NCI-H446 (cell line): ENCODE measurements at places on chromosomes 7 and 10.

DNA sequence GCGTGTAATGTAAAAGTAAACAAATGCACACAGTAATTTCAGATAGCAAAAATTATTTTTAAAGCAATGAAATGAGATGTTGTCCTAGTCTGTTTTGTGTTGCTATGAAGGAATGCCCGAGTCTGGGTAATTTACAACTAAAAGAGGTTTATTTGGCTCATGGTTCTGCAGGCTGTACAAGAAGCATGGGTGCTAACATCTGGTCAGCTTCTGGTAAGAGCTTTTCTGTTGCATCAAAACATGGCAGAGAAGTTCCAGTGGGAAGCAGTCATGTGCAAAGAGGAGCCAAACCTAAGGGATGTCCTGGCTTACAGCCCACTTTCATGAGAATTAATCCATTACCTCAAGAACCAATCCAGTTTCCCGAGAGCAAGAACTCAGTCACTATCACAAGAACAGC is 62.9 kb upstream of the MNX1 start:
- DNase-seq, result no peak

GRCh38 chr10:123164319-123164718 is 10.1 kb downstream of the BUB3 start:
- DNase-seq, result no peak

DNA sequence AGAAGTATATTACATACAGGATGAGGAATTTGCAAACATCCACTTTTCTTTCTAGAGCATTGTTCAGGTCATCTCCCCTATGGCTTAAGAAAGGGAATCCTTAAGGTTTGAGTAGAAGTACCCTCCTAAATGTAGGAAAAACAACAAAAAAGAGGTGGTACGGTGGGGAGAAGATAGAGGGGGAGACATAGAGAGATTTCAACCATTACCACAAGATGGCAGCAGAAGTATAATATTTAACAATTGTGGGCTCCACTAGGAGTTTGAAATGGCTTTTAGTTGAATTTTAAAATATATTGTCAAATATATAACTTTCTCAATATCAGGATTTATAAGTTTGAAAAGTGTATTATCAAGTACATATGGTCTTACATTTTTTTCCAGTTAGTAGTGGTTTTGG is 72.7 kb upstream of the PRKG1 start:
- no peak for DNase-seq

- no peak for DNase-seq
Observed at GRCh38 chr10:113985297-113985844, 58.3 kb upstream of the ADRB1 start.

- no peak for DNase-seq
Observed at GRCh38 chr7:4706384-4707216, 24.5 kb downstream of the FOXK1 start.

DNA sequence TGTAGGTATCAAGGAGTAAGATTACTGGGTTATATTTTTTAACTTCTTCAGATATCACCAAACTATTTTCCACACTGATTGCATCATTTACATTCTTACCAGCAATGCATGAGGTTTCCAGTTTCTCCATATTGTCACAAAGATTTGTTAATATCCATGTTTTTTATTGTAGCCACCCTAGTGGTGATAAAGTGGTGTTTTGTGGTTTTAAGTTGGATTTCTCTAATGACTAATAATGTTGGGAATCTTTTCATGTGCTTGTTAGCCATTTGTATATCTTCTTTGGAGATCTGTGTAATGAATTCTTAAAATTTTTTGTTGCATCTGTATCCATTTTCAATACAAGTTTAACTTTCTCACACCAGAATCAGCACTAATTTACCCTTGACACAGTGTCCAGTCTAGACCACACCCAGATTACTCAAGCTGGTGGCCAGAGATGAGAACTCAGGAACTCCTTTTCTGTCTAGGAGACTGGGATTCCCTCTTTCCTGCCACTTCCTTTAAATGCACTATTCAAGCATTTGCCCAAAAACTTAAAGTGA is 67.0 kb upstream of the PLXDC2 start:
- DNase-seq, result no peak

GRCh38 chr10:23338155-23338828 is 6.3 kb downstream of the C10orf67 start:
- DNase-seq, result no peak

- no peak for DNase-seq
Observed at GRCh38 chr10:51802030-51802429, 102.6 kb upstream of the CSTF2T start.

- DNase-seq, result no peak
Observed at GRCh38 chr7:49396229-49396628, 377.2 kb upstream of the VWC2 start.

DNA sequence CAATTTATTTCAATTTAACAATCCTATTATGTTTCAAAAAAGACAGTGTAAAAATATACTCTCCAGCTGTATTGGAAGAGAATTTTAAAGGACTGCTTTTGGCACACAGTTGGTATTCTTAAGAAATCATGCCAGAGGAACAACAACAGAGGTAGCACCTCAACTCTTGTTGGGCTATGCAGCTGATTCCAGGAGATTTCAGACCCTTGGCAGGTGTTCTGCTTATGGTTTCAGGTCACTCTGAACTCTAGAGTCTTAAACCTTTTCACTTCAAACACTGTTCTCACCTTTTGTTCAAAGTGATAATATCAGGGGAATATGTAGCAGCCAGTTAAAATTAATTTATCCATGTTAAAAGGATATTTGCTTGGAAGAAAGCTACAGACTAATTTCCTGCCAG is 160.1 kb downstream of the PFKFB3 start:
- no peak for DNase-seq

DNA sequence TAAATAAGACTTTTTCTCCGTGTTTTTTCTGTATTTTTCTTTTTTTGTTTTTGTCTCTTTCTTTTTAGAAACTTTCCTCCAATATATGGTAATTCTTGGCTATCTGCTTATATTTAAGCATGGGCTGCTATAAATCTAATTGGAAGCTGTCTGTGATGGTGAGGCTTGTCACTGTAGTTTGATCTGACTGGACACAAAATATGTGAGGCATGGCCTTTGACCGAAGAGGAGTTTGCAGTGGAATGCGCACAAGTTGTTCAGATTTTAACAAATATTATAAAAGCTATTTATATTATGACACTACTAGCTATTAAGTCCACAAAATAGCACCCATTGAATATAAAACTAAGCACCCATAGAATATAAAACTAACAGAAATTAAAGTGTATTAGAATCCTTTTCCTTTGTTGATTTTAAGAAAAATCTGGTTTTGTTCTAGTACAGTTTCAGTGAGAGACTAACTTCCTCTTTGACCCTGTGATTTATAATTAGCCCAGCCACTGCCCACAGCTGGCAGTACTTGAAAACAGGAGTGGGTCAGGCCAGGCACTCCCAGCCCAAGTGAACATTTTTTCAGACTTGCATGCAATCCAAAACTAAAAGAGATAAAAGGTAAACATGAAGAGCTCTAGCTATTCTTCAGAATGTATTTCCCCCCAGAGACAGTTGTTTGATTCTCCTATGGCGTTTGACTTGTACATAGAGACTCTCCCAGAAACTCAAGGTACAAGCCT is 69.9 kb upstream of the FGL2 start:
- no peak for DNase-seq

- DNase-seq, result no peak
Observed at GRCh38 chr7:34463830-34464229, 194.2 kb upstream of the NPSR1 start.

DNA sequence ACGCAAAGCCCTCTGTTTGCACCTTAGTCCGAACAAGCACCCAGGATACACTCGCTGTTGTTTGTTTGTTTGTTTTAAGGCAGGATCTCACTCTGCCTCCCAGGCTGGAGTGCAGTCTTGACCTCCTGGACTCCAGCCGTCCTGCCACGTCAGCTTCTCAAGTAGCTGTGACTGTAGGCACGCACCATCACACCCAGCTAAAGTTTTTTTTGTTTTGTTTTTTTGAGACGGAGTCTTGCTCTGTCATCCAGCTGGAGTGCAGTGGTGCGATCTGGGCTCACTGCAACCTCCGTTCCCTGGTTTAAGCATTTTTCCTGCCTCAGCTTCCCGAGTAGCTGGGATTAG is 76.8 kb downstream of the CTBP2 start:
- DNase-seq, result no peak

DNA sequence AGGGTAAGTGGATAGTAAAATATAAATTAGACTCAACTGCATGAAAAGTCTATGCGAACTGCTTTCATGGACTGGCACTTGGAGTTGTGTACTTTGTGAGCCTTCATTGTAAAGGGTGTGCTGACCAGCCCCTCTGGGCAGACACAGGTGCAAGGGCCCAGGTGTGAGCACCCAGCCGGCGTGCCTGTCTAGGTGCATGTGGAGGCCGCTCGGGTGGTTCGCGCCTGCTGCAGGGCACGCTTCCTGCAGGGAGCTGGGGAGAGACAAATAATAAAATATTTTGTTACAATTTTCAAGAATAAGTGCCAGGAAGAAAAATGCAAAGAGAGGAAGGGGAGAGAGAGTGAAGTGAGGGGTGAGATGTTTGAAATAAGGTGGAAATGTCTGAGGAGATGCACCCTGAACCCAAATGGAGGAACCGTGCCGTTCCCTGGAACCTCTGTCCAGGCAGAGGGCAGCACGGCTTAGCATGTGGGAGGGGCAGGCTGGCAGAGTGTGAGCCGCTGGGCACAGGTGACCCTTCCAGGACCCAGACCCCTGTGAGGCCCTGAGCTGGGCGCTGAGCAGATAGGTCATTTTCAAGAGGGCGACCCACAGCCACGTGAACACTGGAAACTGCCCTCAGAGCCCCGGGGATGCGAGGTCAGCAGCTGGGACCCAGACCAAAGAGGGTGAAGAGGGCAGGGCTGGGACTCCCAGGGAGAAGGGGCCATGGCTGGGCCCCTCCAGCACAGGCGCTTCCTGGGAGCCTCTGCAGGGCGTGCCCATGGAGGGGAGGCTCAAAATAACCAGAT is 28.7 kb downstream of the RNF32 start:
- no peak for DNase-seq

GRCh38 chr10:122636953-122637352 is 62.7 kb downstream of the C10orf120 start:
- DNase-seq, result no peak

DNA sequence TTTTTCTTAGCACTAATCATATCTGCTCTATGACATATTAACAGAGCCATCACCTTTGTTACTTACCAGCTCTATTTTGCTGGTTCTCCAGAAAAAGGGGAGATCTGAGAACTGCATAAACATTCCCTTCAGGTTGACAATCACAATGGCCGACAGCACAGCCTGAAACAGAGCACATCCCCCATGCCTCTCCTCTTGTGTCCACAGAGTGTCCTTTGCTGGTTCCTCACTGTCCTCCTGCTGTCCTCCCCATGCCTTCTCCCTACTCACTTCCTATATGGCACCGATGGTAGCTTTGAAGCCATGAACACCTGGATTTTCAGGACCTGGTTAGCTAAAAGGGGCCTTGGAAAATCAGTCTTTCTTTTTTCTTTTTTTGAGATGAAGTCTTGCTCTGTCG is 41.8 kb downstream of the PSMC2 start:
- no peak for DNase-seq
